Spleen (tissue), 13 donors: ENCODE measurements at places on chromosomes 12 and 14. TPM values are rescaled to one million over a fixed set of nuclear protein-coding genes. Genes with fewer than 3 reads are reported as not detected.

The WIF1 gene
- polyA plus RNA-seq, result 0.04 TPM

The C12orf75 gene
- 23.5 TPM for polyA plus RNA-seq

The OGFOD2 gene
- polyA plus RNA-seq, result 32.3 TPM

The RNASE7 gene
- not detected for polyA plus RNA-seq

The TMEM121 gene
- polyA plus RNA-seq, result 3.6 TPM

The ANKRD33 gene
- polyA plus RNA-seq, result not detected

GRCh38 chr14:64220056-64220455 is 74.1 kb downstream of the ESR2 start:
- peaks cover 64% of the 10 kb centered on the region for H3K4me1 ChIP-seq
- H3K4me3 ChIP-seq, result no peak overlapping the region
- H3K27me3 ChIP-seq, result no peaks in the 10 kb centered on the region
- no peak overlapping the region for H3K27ac ChIP-seq

DNA sequence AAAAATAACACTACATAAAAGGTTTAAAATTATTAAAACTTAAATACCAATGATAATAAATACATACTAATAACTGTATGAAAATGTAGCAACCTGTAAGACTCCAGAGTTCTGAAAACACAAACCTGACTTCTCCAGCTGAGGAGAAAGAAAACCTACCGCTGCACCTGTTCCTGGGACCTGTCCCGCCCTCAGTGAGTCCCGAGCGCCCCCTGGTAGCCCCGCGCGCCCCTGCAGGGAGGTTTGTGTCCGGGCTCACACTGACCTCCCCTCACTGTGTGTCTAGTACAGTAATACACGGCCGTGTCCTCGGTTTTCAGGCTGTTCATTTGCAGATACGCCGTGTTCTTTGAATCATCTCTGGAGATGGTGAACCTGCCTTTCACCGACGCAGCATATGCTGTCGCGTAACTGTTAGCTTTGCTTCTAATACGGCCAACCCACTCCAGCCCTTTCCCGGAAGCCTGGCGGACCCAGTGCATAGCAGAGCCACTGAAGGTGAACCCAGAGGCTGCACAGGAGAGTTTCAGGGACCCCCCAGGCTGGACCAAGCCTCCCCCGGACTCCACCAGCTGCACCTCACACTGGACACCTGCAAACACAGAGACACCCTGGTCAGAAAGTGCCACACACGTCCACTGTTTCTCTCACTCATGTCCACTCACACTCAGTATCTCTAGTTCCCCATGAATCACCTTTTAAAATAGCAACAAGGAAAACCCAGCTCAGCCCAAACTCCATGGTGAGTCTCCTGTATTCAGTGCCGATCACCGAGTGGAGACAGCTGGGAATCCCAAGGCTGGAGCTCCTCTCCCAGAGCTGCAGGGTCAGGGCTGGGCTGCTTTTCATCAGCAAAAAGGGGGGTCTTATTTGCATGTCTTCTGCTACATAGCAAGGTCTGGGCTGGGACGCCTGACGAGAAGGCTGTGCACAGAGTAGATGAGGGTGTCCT is 1276.3 kb downstream of the TMEM121 start:
- no peak overlapping the region for H3K4me3 ChIP-seq
- no peak for DNase-seq
- H3K27ac ChIP-seq, result no peak overlapping the region
- no peaks in the 10 kb centered on the region for H3K4me1 ChIP-seq
- no peaks in the 10 kb centered on the region for H3K27me3 ChIP-seq
- no peaks in the 10 kb centered on the region for H3K36me3 ChIP-seq

DNA sequence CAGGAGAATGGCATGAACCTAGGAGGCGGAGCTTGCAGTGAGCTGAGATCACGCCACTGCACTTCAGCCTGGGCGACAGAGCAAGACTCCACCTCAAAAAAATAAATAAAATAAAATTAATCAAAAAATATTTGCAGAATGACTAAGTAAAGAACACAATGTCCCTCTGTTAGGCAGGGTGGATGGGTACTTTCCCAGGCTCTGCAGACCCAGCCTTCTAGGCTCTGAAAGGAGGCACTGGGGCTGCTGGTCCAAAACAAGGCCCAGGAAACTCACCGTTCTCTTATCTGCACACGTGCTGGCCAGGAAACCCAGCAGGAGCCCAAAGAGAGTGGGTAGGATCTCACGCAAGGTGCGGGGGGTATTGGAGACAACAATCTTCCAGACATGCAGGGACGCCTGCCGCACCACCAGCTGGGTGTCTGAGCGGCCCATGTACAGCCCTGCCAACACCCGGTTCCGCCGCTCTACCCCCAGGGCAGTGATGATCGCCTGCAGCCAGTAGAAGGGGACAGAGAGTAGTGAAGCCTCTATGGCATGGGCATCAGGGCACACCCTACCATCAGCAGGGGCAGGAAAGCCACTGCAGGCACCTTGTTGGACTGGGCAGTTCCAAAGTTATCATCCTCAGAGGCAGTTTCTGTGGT is 25.8 kb upstream of the RAB35 start:
- H3K4me1 ChIP-seq, result no peaks in the 10 kb centered on the region
- no peaks in the 10 kb centered on the region for H3K27me3 ChIP-seq
- DNase-seq, result no peak
- H3K27ac ChIP-seq, result no peak overlapping the region

DNA sequence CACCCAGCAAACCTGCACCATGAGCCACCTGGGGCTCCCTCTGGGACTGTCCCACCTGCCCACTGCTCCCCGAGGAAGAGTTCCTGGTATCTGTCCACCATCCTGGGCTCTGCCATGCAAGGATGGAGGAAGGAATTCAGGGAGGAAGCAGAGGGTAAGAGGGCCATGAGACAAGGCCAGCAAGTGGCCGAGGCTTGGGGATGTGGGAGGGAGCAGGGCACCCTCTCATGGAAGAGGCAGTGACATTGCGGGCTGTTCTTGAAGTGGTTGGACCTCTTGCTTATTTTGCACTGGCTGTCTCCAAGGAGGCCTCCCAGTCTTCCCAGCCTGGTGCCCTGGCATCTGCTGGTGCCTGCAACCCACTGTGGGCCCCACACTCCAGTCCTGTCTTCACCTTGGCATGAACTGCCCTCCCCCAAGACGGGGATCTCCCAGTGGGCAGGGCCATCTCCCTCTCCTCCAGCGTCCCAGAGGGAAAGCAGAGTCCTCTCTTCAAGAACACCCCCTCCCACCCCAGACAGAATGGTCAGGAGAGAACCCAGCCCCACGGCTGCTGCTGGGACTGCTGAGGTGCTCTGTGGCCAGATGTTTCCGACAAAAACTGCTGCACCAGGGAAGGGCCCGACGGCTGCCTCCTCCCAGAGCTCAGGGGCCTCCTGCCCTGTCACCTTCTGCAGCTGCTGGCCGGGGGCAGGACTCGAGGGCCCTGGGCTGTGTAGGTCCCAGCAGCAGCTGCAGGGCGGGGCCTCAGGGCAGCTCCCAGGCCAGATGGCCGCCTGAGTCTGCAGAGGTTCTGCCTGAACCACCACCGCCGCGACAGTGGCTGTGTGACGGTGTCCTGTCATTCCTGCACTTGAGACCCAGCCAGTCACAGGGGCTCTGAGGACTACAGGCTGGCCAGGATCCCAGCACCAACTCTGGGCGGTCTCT is 1.8 kb upstream of the AKT1 start:
- no peaks in the 10 kb centered on the region for H3K27me3 ChIP-seq
- no peak overlapping the region for H3K4me3 ChIP-seq
- DNase-seq, result no peak

DNA sequence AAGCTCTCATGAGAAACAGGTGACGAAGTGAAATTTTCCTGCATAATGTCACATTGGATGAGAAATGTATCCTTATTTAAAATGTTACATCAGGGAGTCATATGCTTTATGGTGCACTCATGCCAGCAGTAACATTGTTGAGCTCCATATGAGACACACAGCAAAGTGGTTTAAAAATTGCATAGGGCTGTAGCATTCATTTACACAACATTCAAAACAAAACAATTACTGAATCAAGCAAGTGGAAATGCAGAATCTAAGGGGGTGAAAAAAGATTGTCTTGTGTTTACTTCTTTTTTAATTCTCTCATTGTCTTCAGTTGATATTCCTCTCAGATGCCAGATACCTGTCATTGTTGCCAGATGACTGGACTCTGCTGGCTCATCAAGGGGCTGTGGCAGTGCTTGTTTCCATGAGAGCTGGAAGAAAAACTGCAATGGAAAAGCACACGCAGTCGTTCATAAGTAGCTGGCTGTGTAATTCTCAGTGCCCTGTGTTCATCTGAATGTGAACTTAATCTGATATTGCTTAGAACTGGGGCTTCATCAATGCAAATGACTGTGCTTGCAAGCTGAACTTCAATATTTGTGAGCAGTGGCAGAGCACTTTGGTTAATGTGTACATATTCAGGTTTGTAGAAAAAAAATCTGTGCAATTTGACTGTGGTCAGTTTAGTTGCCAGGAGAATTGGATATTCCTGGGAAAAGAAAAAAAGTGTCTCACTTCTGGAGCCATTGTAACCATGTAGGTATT is 305.6 kb downstream of the RAD51B start:
- H3K4me1 ChIP-seq, result no peaks in the 10 kb centered on the region
- H3K27ac ChIP-seq, result no peak overlapping the region
- H3K27me3 ChIP-seq, result no peaks in the 10 kb centered on the region
- no peak for DNase-seq

DNA sequence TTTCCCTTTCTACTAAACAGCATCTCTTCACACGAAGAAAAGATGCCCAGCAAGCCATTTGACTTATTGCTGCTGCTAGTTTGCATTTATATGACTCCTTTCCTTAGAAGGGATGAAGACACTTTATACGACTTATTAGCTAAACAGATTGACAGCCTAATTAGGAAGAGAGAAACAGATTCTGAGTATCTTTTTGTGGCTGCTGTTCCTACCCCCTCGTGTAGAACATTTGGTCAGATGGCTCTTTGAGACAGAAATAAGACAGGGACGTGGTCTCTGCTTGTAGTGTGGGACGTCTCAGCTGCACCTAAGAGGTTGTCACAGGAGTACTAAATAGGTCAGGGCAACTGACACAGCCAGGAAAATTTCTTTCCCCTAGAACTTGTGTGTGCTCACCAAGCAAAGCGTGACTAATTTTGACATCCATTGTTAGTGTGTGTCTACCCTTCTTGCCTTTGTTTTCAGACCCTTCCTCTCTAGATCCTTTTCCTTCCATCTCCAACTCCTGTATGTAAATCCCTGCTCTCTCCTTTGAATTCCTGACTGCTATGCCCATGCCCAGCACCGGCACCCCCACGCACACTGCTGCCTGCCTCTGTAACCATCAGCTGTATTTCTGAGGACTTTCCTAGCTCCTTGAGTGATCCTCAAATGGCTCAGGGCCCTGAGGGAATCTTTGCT is 83.2 kb downstream of the DAD1 start:
- H3K4me1 ChIP-seq, result peaks cover 25% of the 10 kb centered on the region
- H3K36me3 ChIP-seq, result no peaks in the 10 kb centered on the region
- DNase-seq, result no peak
- no peak overlapping the region for H3K4me3 ChIP-seq

GRCh38 chr14:103581954-103582703 is 19.4 kb downstream of the COA8 start:
- peaks cover 11% of the 10 kb centered on the region for H3K4me1 ChIP-seq
- no peak overlapping the region for H3K27ac ChIP-seq
- H3K27me3 ChIP-seq, result no peaks in the 10 kb centered on the region
- DNase-seq, result no peak
- H3K36me3 ChIP-seq, result peaks cover 62% of the 10 kb centered on the region

GRCh38 chr12:57046086-57046791 is 3.7 kb downstream of the MYO1A start:
- DNase-seq, result no peak
- peaks cover 41% of the 10 kb centered on the region for H3K4me1 ChIP-seq
- H3K27me3 ChIP-seq, result no peaks in the 10 kb centered on the region
- no peaks in the 10 kb centered on the region for H3K36me3 ChIP-seq
- H3K27ac ChIP-seq, result no peak overlapping the region

- peak; percentile 74 for DNase-seq
- H3K4me1 ChIP-seq, result peaks cover 12% of the 10 kb centered on the region
- no peaks in the 10 kb centered on the region for H3K36me3 ChIP-seq
- H3K27ac ChIP-seq, result peak overlapping the region; percentile 59
These were observed 18.9 kb downstream of the PITPNM2 start for GRCh38 chr12:123131879-123132402.

DNA sequence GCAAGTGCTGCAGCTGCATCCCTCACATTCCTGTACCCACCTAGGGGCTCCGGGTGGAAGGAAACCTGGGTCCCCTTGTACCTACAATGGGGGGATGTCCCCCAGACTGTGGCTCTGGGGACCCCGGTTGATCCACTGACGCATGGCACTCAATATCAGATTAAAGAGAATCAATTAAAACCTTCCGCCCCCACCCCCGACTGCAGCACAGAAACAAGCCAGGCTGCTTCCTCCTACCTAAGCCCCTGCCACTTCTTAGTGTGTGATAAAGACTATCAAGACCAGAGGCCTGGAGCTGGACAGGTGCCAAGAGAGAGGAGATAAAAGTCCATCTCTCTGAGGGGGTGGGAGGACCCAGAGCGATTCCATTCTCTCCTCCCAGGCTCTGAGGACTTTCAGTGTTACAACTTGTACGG is 28.2 kb upstream of the RPLP0 start:
- no peak for DNase-seq
- H3K27me3 ChIP-seq, result no peaks in the 10 kb centered on the region
- H3K4me1 ChIP-seq, result peaks cover 100% of the 10 kb centered on the region
- H3K4me3 ChIP-seq, result peak overlapping the region; percentile 4

DNA sequence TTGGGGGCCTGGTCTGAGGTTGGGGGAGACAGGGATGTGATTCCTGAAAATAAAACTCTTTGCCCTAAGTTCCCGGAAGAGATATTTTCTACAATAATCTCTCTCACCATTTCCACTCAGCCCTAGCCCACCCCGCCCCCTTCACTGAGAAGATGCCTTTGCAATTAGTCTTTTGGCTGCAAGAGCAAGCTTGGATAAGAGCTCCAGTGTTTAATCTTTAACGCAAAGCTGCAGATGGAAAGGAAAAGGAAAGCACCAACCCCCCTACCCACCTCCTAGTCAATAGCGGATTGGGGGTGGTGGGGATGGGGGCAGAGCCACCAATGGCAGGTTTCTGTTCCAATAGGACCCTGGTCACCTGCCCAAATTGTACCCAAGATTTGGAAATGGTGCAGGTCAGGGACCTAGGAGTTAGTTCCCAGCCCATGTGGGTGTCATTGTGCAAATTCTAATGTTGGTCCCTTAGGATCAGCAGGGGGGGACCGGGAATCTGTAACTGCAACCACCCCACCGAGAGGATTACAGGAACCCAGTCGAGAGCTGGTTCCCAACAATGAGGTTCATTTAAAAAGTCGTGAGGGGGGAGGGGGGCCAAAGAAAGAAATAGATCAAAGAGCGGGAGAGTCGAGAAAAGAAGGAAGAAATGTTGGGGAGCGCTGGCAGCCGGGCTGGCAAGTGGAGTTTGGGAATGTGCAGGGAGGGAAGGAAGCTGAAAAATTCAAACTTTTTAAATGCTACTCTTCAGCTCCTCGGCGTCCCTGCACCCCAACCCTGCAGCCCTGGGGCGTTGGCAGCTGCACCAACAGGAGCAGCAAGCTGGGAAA is 1.6 kb downstream of the ZFP36L1 start:
- peaks cover 33% of the 10 kb centered on the region for H3K36me3 ChIP-seq
- peaks cover 21% of the 10 kb centered on the region for H3K4me1 ChIP-seq
- H3K27ac ChIP-seq, result peak overlapping the region; percentile 100
- DNase-seq, result peak; percentile 69
- no peaks in the 10 kb centered on the region for H3K27me3 ChIP-seq
